SK-N-DZ (cell line): ENCODE measurements at places on chromosomes 2 and 18.
A peak's percentile ranks its signal among the peaks of the same experiment; 100 is the strongest.

DNA sequence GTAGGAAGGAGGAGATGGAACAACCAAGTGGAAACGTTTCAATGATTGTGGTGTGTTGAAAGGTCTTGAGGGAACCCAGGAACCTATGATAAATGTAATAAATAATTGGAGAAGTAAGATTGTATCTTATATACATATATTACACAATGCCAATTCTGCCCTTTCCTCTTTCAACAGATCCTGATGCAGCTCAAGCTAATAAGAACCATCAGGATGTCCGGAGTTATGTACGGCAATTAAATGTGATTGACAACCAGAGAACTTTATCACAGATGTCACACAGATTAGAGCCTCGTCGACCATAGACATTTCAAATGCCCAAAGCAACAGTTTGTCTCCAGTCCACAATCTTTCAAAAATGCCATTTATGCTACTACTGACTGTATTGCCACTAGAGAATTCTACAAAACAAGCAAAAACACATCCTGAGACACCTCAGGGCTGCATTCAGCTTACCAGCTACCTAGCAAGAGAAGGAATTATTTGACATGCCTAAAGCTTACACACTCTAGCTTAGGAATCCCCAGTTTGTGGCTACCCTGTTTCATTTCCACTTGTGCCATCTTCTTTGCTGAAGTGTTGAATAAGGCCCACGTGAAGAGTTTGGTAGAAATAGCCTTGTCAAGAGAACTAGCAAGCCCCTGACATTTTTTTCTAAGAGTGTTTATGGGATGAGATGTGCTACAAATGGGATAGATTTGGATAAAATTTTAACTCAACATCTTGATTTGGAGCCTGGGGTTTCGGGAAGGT, 24.0 kb upstream of the MAP3K20 start:
- DNase-seq = no peak

DNA sequence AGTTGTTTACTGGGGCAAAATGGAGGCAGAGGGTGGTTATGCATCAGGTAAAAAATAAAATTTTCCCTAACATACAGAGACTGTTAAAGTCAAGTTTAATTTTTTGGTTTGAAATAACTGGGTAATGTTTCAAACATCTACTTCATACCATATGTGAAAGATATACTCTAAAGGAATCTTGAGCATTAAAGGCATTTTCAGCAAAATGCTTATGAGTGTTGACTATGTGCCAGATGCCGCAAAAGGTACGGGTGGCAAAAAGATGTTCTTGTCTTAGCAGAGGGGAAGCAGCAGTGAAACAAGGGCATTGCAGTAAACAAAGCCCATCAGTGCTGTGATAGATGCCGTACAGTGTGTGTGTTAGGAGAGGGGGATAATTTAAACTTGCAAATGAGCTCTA, 263.1 kb upstream of the ID2 start:
- DNase-seq = no peak

DNA sequence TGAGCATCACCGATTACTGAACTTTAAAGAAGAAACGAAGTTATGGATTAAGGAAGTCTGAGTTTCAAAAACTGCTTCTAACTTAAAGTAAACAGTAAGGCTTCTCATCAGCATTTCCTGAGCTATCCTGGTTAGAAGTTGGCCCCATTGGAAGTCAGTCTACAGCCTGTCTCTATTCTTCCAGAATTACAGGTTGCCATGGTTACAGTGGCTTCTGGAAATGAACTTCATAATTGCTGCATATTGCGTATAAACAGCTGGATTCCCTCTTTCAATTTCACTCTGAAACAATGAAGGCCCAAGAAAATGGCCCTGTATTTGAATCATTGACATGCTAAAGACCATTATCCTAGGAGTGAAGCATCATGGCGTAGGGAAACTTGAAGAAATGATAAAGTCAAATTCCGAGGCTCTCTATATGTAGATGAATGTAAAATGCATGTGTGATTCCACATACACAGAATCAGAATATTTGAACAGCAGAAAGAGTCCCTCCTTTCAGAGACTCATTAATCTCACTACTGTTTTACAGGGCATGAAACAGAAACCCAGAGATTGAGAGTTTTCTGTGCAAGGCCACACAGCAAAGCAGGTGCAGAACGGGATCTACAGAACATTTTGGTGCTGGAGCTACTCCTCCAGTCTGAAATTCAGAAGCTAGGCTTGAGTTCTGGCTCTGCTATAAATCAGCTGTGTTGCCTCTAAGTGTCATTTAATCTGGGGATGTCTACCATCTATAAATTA, 856.4 kb upstream of the CELF4 start:
- no peak for DNase-seq

DNA sequence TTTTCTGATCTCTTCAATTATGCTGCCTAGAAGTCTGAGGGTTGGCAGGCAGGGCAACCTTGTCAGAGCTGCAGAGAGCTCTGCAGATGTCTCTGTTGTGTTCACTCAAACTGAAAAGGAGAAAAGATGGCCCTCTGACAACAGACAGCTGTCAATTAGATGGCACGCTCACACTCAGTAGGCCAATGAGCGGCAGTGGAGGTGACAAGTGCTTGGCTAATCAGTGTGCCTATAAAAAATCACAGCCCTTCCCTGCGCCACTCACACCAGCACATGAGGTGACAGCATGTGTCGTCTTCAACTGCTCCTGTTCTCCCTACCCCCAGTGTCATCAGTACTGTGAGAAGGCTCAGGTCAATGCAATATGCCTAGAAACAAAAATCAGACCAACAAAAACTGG, 203.9 kb downstream of the TCF4 start:
- no peak for DNase-seq

DNA sequence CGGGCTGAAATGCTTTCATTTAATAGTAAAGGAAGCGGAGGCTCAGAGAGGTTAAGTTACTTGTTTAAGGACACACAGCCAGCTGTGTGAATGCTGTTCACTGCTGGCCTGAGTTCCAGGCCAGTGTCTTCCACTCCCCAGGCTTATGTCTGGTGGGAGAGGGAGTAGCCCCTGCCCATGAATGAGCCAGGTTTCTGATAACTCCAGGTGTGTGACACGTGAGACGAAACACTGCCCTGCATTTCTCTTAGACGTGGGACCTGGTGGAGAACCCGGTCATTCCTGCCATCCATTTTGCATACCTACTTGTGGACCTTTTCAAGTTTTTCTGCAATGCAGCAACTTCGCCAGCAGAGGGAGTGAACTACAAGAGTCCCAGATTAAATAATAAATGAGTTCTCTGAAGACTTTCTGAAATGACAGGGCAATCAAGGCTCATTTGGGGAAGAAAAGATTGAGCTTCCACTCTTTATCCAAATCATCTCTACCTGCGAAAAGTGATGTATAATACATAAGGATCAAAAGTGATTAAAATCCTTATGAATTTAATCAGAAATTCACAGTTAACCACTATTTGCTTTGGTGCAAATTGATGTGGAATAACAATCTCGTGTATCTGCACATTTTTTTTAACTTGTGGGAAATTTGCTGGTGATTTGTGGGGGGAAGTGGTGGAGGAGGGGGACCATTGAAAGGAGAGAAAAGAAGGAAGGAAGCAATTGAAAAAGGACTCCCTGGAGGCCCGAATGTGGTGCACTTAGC, 79.4 kb upstream of the ASB18 start:
- DNase-seq = peak; percentile 67

GRCh38 chr2:118309946-118310680, 221.8 kb downstream of the INSIG2 start:
- DNase-seq = no peak

DNA sequence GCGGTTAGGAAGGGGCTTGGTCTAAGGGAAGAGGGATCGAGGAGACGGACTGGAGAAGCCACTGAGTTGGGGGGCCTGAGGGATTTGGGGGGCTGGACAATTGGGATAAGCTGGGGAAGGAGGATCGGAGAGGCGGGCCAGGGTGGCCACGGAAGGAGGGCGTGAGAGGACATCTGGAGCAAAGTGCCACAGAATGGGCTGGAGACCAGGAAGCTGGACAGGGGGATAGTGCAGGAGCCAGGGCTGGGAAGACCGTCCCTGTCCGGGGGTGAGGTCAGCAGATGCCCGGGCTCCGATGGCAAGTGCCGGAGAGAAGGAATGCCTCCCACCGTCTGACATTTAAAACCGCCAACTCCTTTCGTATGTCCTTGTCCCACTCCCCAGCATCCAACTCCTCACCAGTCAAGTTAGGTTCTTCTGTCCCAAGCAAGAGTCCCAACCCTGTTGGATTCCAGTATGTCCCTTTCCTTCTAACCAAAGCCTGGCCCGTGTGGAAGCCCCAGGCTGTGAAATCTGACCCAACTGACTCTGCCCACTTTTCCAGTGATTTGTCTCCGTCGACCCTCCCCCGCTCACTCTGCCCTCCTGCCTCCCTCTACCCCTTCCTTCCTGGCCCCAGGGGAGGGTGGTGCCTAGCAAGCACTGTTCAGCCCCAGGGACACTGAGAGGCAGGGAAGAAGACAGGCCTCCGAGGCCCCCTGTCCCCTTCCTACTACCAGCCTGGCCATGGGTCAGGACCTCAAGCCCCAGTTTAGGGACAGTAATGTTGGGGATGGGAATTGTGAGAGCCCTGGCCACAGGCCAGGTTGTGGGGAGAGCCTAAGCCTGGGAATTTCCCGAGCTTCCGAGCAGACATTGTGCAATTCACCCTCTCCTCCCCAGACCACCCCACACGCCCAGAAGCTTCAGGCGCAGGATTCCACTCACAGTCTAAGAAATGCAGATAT, 31.5 kb upstream of the TMBIM1 start:
- DNase-seq = peak; percentile 23

DNA sequence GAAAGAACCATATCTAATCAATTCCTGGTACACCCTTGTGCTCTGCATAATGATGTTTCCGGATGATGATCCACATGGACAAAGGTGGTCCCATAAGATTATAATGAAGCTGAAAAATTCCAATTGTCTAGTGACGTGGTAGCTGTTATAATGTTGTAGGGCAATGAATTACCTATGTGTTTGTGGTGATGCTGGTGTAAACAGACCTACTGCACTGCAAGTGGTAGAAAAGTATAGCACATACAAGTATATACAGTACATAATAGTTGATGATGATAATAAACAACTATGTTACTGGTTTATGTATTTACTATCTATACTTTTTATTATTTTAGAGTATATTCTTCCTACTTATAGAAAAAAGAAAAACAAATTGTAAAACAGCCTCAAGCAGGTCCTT, 8.4 kb downstream of the DGKD start:
- DNase-seq = no peak

- no peak for DNase-seq
Observed at GRCh38 chr18:33916200-33916599, 308.5 kb downstream of the NOL4 start.

GRCh38 chr18:50707855-50708469, 111.9 kb downstream of the MRO start:
- no peak for DNase-seq

DNA sequence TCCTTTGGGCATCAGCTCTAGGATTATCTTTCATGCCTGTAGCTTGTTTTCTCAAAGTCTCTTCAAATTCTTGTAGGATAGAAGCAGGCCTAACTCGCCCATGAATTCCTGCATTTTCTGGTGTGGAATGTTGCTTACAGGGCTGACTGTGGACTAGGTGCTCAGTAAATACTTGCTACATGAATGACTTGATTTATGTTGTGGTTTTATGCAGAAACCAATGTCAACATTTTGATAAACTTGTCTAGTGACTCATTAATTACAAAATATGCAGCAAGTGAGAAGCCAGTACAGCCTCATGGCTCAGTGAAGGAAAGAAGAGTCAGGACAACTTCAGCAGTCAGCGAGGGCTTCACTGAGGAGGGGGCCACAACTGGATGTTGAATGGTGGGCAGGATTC, 110.6 kb upstream of the SIX2 start:
- DNase-seq = no peak

DNA sequence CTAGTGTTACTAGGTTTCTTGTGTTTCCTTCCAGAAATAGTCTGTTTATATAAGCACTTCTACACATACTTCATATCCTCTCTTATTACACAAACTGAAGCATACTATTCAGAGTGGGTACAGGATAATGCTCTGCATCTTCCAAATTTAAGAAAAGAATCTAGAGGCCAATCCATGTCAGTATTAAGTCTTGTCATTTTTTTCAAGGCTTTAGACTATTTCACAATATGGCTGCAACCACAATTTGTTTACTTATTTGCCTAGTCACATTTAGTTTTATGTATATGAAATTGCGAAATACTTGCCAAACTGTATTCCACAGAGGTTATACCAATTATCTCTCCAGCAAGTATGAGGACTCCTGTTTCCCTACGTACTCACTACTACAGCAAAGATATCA, 27.9 kb downstream of the IWS1 start:
- no peak for DNase-seq

DNA sequence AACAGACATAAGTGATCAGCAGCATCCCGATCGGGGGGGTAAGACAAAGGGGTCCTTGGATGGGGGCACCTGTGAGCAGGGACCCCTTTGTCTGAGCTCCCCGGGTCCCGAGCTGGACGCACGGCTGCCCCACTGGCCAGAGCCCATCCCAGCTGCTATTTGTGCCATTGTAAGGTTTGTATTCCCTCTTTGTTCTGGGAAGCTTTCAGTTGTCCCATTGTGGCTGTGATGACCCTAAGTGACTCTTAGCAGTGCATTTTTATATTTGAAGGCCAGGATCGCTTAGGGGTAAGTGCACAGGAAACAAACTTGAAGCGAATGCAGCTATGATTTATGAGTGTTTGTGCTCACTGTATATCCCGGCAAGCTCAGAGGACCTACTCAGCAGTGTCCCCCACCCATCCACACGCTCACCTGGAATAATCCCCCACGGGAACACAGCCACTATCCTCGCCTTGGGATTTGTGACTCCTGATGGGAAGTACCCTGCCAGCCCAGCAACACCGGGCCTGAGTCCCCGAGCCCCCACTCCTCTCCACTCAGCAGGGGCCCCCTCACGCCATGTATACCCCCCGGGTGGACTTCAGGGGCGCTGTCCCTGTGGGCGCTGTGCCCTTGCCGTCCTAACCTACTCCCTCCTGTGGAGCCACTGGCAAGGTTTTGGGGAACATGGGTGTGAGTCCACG, 80.1 kb downstream of the MBP start:
- no peak for DNase-seq

DNA sequence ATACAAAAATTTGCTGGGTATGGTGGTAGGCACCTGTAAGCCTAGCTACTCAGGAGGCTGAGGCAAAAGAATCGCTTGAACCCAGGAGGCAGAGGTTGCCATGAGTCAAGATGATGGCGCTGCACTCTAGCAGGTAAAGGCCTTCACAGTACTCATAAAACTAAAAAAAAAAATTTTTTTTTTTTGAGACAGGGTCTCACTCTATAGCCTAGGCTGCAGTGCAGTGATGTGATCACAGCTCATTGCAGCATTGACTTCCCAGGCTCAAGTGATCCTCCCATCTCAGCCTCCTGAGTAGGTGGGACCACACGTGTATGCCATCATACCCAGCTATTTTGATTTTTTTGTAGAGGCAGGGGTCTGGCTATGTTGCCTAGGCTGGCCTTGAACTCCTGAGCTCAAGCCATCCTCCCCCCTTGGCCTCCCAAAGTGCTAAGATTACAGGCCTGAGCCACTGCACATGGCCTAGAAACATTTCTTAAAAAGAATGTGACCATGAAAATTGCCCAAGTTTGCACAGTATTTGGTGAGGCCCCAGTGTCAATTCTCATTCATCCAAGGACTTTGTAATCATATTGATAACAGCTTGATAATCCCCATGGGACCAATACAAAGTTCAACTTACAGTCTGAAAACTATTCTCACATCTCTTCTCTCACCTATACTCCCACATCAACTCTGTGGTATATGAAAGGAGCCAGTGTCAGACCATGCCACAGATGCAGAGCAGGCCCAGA, 64.2 kb upstream of the MYCN start:
- peak; percentile 92 for DNase-seq

GRCh38 chr2:240421381-240421780, 14.1 kb upstream of the GPC1 start:
- DNase-seq = no peak

GRCh38 chr2:68974946-68975665, 670 bp downstream of the GKN1 start:
- no peak for DNase-seq
